ENCODE measurements at places on chromosomes 3 and 15.
A peak's percentile ranks its signal among the peaks of the same experiment; 100 is the strongest.

- no peak for DNase-seq
These were observed 163.6 kb downstream of the SERPINI1 start for GRCh38 chr3:167899093-167899492.

DNA sequence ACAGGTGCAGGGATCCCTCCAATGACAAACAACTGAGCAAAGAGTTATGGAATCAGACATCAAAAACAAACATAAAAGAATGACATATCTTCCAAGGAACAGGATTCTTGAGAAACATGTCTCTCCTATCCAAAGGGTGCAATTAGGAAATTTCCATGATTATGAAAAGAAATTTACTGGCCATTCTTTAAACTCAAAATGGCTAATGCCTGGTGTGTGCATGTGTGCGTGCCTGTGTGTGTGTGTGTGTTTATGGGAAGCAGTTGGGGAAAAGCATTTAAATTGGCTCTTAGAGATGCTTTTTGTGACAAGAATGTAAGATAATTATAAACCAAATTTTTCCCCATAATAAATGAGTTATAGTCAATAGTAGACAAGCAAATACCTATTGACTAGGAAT lies 320.5 kb upstream of the THBS1 start:
- no peak for DNase-seq

DNA sequence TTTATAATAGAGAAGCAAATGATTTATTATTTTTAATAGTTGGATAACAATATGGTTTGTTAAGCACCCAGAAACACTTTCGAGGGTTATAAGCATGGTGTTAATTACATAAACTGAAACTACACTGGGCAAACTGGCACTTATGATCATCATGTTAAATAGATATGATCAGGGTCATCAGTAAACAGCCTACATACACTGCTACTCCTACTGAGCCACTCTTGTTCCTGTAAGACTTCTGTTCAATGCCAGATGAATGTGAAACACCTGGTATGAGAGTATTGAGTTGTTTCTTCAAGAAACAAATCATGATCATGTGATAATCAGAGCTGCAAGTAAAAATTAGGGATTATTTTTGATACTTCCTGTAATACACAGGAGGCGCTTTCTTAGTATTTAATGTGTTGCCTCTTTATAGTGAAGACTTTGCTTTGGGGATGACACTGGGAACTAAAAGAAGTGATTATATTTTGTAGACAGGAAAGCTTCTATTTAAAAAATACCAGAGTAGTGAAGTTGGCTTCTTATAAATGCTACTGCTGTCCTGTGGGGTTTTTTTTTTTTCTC lies 32.3 kb upstream of the UTS2B start:
- DNase-seq = no peak

DNA sequence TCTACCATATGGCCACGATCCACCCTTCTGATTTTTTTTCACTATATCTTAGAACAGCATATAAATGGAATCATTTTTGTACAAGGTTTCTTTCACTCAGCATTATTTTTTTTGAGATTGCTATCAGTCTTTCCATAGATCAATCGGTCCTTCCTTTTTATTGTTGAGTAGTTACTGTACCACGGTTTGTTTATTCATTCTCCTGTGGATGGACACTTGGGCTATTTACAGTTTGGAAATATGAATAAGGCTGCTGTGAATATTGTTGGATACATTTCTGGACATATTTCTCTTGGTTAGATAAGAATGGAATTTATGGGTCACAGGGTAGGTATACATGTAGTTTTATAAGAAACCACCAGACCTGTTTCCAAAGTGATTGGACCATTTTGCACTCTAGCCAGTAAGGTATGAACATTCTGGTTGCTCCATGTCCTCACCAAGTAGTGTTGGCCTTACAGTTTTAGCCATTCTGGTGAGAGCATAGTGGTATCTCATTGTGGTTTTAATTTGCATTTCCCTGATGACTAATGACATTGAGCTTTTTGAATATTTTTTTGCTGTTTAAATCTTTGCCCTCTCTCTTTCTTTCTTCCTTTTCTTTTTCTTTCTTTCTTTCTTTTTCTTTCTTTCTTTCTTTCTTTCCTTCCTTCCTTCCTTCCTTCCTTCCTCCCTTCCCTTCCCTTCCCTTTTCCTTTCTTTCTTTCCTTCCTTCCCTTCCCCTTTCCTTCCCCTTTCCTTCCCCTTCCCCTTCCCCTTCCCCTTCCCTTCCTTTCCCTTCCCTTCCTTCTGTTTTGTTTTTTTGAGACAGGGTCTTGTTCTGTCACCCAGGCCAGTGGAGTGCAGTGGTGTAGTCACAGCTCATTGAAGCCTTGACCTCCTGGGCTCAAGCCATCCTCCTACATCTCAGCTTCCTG lies 49.2 kb downstream of the LRRK1 start:
- DNase-seq = no peak

- no peak for DNase-seq
These were observed 3.6 kb downstream of the BDH1 start for GRCh38 chr3:197552198-197552597.

- DNase-seq = peak; percentile 81
These were observed 166.9 kb downstream of the UACA start for GRCh38 chr15:70596354-70597055.

- DNase-seq = no peak
These were observed 56.8 kb upstream of the TGFBR2 start for GRCh38 chr3:30549600-30549999.

- DNase-seq = no peak
These were observed 23.3 kb downstream of the CFAP161 start for GRCh38 chr15:81157195-81157938.

DNA sequence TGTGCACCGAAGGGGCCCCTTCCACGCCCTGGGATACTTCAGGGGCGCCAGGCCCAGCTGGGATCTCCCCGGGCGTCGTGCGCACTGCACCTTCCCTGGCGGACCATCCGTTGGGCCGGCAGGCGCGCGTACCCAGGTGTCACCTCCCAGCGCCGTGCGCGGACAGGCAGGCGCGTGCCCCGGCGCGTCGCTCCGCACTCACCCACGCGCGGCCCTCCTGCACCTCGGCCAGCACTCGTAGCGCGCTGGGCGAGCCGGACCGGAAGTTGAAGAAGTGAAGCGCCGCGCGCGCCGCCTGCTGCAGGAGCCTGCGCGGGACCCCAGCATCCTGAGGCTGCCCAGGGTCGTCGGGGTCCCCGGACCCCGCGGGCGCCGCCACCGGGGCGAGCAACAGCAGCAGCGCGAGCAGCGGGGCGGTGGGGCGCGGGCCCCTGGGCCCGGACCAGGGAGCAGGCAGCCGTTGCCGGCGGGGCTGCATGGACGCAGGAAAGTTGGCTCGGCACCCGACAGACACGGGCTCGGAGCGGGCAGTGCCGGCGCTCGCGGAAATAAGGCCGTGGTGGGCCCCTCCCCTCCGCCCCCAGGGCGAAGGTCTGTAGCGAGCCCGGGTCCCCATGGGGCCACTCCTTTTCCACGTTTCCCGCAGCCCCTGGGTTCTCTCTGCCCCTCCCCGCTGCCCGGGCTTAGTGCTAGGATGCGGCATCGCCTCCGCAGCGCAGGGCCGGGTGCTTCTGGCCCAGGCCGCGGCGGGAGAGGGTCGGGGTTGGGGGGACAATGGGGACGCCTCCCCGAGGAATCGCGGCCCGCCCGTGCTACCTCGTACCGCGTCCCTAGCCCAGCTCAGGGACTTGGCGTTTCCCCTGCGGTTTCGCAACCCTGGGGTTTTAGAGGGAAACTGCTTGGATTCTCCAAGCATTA lies at the start of gene RARRES1:
Gene RARRES1 (minus strand): TSS at position 520 of the 918 bp plus-strand sequence. CDS start 42 bp downstream, at position 478.
- peak; percentile 54 for DNase-seq

- DNase-seq = no peak
These were observed at the start of gene DLEC1 for GRCh38 chr3:38039101-38039898. Gene DLEC1, plus strand, starts transcription at chr3:38039208. Its CDS starts 18 bp downstream, at chr3:38039226.

- DNase-seq = no peak
These were observed 243.5 kb downstream of the NFKBIZ start for GRCh38 chr3:102092617-102093466.

DNA sequence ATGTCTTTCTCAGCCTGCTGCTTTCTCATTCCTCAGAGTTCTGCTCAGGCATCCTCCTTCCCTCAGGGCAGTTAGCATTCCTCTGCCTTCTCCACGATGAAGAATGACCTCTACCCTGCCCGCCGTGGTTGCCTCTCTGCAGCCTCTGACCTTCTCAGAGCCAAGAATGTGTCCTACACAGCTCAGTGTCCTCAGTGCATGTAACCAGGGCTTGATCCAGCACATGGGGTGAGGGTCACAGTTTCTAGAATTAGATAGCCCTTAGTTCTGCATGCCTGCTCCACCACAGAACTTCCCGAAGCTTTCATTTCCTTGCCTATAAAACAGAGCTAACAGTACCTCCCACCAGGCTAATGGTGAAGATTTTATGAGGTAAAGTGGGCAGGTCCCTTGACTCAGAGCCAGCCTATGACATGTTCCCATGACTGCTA lies 182.1 kb downstream of the CLSTN2 start:
- peak; percentile 28 for DNase-seq

DNA sequence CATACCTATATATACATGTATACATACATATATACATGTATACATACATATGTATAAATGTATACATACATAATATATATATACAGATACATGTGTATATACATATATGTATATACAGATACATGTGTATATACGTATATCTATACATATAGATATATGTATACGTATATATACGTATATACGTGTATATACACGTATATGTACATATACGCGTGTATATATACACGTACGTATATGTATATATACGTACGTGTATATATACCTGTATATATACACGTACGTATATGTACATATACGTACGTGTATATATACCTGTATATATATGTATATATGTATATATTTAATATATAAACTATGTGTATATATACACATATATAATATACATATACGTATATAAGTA lies 955.2 kb downstream of the AGBL1 start:
- DNase-seq = no peak

DNA sequence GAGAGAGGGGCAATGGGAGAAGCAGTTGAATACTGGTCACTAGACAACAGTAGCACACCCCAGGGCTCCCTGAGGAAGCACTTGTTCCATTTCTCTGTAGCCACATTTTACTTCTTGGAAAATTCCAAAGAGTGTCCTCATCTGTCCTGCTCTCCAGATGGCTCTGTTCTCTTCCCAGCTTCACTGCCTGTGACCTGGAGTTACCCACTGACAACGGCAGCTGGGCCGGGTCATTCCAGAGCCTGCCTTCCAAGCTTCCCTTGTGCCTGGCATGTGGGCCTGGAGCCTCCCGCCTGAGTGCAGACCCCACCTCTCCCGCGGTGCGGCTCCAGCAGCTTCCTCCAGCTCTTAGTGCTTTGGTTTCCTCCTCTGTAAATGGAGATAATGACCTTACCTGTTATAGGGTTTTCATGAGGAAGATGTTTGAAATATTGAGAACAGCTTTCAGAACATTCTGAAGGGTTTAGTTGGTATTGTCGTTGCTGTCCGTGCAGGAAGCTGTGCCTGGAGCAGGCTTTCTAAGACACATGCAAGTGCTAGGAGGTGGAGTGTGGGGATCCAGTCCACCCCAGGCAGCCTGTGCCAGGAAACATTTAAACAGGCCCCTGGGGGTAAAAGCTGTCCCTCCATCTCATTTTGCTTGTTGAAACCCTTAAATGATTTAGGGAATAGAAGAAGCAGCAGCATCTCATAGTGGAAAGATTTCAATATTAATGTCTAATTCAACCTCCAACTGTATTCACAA lies 24.8 kb downstream of the EFCC1 start:
- no peak for DNase-seq

- DNase-seq = peak; percentile 22
These were observed 849 bp upstream of the HDAC11 start for GRCh38 chr3:13479332-13479581.

GRCh38 chr3:61264281-61264680 lies 13.0 kb upstream of the FHIT start:
- no peak for DNase-seq

DNA sequence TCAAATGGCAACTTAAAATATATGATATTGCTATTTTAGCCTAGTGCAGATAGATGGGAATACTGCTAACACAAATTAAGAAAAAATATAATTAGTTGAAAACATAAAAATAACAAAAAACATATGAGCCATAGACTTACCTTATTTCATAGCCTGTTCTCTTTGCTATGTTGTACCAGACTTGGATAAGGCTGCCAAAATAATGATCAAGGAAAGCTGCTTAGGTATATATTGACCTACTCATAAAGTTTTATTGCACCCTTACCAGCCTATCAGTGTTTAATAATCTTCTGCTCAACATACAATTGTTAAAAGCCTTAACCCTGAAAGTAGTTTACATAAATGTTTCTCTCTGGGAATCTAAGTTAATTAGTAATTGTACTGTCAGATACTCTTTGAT lies at the start of gene SI:
Gene SI (minus strand): TSS at position 204 of the 400 bp plus-strand sequence. CDS start 2,484 bp downstream, outside the sequence.
- no peak for DNase-seq
